ENCODE measurements at places on chromosomes 1 and 21.

- no peak for DNase-seq
These were observed 115.3 kb downstream of the COLGALT2 start for GRCh38 chr1:183922197-183922596.

DNA sequence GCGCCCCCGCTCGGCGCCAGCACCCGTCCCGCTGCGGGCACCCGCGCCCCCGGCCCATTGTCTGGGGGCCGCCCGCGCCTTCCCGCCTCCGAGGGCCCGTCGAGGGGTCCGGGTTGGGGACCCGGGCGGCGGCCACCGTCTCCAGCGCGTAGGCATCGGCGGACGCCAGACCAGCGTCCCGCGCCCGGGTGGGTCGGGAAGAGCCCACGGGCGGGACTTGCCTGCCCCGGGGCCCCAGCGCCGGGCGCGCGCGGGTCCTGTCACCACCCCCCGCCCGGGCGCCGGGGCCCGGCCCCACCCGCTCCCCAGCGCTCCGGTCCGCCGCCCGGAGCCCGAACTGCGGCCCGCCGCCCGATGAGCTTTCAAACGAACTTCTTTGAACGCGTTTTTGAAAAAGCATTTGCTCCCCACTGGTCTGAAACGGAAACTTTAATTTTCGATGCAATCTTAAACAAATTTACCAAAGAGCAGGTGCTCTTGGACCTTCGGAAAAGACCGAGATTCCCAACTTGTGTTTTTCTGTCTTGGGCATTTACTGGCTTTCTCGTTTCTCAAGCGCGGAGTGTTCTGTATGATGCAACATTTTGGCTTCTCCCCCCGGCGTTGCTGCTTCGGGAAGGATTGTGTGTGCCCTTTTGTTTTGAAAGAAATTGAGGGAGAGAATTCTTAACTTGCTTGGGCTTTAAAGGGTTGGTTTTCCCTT lies 615 bp downstream of the CLIC4 start:
- no peak for DNase-seq

DNA sequence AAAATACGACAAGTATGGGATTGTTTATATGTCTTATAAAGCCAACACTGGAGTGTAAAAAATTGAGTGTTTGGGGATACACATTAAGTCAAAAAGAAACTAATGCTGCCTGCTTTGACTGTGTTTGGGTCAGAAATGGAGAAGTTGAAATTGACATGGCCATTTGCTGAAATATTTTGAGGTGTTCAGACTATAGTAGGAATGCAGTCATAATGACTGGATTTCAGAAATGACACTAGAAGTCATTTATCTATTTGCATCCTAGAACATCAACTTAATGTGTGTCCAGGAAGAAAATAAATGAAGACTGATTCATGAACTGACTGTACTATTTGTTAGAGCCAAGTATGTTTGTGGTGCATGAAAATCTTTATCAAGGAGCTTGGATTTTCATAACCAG lies 28.4 kb downstream of the RASAL2 start:
- DNase-seq = no peak

GRCh38 chr1:24635195-24635843 lies 7.8 kb upstream of the SRRM1 start:
- DNase-seq = no peak

GRCh38 chr1:212415107-212415841 lies 588 bp upstream of the PACC1 start:
- no peak for DNase-seq

All from stimulated activated CD4-positive, alpha-beta T cell treated with anti-CD3 and anti-CD28 coated beads, TNF-alpha, amount 100 ng/mL, for 4 hours (primary cell).